Small intestine (tissue), 16 donors: ENCODE measurements at places on chromosomes 2 and 18. TPM values are rescaled to one million over a fixed set of nuclear protein-coding genes. Genes with fewer than 3 reads are reported as not detected.

- H3K4me3 ChIP-seq, result no peak overlapping the region
- no peaks in the 10 kb centered on the region for H3K27me3 ChIP-seq
- no peak overlapping the region for H3K27ac ChIP-seq
Observed at GRCh38 chr2:133812826-133813617, 244.8 kb upstream of the NCKAP5 start.

GRCh38 chr18:23276451-23276850 lies 141.2 kb downstream of the CABLES1 start:
- no peak overlapping the region for H3K4me3 ChIP-seq
- no peak for DNase-seq
- no peaks in the 10 kb centered on the region for H3K36me3 ChIP-seq

GRCh38 chr2:121689356-121689755 lies 40.1 kb upstream of the CLASP1 start:
- no peaks in the 10 kb centered on the region for H3K36me3 ChIP-seq
- H3K4me1 ChIP-seq, result no peaks in the 10 kb centered on the region
- no peaks in the 10 kb centered on the region for H3K27me3 ChIP-seq

Gene ADRA2B
- 1.5 TPM for polyA plus RNA-seq

Gene DNMT3A
- 4.6 TPM for polyA plus RNA-seq
